Activated T-cell treated with anti-CD3 and anti-CD28 coated beads for 48 hours (primary cell): ENCODE measurements at places on chromosomes 5 and 9.

DNA sequence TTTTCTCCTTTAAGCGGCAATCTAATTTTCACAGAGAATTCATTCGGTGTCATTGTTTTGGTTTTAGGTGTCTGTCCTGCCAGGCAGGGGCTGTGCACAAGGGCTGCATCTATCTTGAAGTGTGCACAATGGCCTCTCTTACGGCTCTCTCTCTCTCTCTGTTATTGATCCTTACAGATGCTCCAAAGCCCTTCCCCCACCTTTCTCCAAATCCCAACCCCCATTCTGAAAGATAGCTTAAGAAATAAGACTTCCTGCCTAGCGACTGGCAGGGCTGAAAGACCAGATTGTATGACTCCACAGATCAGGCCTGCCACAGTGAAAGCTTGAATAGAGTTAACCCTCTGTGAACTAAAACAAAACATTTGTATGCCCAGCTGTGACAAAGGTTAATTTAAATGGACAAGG, 86.5 kb upstream of the NR5A1 start:
- no peak for DNase-seq

GRCh38 chr5:134603059-134603458, 29.6 kb downstream of the SAR1B start:
- no peak for DNase-seq

DNA sequence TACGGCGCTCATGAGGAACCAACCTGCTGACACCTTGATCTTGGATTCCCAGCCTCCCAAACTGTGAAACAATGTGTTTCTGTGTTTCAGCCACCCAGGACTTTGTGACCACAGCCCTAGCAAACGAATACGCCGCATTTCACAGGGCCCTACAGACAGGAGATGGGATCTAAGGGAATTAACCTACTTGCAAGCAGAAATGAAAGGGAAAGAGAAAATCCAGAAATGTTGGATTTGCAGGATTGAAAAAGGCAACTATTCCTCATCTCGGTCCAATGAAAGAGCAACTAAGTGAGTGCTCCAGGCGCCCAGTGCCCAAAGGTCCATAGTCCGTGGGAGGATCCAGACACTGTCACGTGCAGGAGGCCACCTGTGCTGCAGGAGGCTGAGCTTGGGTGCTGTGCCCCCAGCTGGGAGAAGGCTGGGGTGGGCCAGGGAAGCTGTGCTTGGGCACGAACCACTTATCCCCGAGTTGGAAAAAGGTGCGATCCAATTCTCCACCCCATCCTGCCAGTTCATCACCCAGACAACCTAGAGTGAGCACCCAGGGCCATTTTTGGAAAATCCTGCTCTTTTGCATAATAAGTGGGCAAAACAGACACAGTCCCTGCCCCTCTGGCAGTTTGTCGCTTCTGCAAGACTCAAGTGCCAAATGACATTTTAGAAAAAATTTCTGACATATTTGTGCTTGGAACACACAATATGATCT, 177.9 kb downstream of the C9orf50 start:
- no peak for DNase-seq

DNA sequence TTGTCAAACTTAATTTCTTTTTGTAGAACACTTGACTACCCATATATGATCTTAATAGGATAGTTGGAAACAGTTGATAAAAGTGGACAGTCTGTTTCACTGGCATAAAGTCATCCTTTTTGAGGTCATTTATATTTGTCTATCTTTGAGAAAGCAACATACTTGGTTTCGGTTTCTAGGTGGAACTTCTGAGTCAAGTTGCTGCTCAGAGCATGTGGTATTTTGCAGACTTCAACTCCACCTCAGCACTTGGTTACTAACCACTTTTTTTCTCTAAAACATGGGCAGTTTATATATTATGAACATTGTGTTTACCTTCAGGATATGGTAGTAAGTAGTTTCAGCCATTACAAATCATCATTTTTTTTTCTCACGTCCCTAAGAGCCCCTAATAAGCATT, 1749.0 kb upstream of the C9orf72 start:
- DNase-seq = no peak

DNA sequence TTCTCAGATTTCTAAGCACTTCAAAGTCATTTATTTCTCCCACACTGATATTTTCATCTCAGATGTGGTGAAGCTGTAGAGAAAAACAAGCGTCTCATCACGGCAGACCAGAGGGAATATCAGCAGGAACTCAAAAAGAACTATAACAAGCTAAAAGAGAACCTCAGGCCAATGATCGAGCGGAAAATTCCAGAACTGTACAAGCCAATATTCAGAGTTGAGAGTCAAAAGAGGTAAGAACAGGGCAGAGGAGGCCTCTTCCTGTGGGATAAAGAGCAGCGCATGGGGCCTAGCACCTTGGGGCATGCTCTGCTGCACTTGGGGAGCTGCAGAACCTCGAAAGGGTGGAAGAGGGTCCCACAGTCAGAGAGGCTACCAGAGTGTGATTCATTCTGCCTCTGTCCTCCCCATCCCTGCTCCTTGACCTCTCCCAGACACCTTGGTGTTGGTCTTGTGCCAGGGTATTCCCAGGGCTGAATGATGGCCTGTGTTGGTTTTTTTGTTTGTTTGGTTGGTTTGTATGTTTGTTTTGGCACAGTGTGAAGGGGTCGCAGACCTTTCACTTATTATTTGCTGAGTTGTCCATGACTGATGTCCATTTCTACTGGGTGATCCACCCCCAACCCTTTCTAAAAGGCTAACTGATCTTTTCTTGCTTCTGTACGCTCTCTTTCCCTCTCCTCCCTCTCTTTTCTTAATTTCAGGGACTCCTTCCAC, 248.9 kb downstream of the DOCK8 start:
- no peak for DNase-seq

DNA sequence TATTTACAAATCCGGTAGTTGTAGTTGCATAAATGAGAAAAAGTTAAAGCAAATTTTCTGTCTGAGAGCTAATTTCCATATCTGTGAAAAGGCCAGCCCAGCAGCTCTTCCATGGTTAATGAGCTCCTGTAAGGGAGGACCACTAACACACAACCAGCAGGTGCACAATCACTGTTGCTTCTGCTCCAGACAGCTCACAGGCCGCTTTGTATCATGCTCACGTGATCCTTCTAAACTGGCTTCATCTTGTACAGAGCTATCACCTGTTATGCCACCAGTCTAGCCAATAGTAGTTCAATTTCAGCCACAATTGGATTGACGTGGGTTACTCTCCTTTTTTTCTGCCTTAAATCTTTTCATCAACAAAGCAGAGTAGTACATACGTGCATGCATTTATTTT, 38.3 kb upstream of the FBXL17 start:
- no peak for DNase-seq

DNA sequence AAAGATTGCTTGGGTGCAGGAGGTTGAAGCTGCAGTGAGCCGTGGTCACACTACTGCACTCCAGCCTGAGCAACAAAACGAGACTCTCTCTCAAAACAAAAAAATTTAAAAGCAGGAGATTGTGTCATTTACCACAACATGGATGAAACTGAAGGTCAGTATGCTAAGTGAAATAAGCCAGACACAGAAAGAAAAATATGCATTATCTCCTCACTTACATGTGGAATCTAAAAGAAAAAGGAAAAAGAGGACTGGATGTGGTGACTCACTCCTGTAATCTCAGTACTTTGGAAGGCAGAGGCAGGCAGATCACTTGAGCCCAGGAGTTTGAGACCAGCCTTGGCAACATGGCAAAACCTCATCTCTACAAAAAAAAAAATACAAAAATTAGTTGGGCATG, 146.8 kb upstream of the DAPK1 start:
- no peak for DNase-seq

GRCh38 chr9:135586601-135587109, 25.1 kb downstream of the PAEP start:
- no peak for DNase-seq

DNA sequence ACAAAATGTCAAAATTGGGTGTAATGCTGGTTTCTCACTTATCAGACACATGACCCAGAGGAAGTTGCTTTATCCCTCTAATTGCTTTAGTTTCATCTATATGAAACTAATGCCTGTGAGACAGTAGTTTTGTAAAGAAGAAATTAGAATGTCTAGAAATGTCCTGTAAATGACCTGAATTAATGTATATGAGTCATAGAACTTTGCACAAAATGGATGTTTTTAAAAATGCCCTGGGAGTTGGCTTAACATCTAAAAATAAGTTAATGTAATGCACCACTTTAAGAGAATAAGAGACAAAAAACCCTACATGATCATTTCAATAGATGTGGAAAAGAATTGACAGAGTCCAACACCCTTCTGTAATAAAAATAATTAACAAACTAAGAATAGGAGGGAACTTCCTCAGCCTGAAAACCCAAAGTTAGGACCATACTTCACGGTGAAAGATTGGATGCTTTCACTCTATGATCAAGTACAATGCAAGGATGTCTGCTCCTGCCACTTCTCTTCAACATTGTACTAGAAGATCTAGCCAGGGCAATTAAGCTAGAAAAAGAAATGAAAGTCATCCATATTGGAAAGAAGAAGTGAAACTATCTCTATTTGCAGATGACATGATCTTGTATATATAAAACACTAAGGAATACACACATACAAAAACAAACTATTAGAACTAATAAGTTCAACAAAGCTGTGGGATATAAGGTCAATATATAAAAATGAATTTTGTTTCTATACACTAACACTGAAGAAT, 117.9 kb downstream of the MELK start:
- DNase-seq = no peak

DNA sequence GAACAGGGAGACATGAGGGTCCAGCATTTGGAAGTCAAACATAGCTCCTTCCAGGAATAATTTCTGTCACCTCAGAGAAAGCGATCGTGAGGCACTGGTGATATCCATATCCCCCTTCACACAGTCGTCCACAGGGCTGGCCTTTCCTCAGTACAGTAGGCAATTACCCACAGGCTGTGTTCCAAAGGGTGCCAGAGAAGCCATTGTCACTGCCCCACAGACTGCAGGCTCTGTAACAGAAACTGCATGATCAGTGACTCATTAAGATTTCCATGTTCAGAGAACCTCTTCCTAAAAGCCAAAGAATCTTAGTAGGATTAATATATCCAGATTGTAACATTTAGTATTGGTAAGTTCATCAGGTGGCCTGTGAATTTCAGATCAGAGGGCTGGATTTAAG, 127.6 kb downstream of the RPS23 start:
- DNase-seq = no peak

GRCh38 chr9:119365291-119366027, 3.8 kb downstream of the BRINP1 start:
- DNase-seq = no peak

GRCh38 chr9:78806492-78807160, 509.7 kb downstream of the PSAT1 start:
- DNase-seq = no peak

GRCh38 chr9:112348257-112349007, 15.0 kb upstream of the PTBP3 start:
- DNase-seq = peak; percentile 69

DNA sequence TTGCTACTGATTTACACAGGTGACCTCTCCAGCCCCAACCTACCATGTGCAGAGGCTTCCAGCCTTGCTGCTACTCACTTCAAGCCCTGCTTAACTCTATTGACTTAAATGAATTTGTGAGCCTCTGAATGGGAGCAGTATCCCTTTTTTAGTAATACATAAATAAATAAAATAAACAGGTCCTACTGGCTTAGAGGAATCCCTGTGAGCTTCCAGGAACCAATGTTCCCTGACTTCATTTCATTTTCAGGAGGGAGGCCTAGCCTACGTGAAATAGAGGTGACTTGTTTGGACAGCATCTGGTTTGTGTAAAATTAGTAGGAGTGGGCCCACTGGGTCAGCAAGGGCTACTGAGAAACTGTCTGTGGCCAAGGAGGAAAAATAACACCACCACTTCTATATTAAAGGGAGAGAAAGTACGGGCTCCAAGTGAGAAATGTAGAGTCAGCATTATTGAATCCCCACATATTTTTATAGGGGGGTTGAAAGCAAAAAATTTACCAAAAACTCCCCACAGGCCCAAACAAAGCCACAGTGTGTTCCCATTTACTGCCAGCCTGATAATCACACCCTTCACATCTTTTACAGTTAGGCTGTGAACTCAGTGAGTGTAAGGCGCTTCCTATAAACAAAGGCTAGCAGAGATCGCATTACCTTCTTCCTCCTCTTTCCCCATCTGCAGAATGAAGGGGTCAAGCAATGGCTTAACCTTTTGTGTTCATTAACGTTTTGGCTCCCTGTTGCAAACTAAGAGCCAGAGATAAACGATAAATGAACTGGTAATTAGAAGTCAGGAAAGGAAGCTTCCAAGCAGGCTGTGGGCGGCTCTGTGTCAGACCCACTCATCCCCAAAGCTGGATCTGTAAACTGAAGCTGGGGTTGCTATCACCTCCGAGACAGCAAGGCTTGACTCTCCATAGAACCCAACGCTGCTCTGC, 138.8 kb upstream of the LIFR start:
- no peak for DNase-seq

- DNase-seq = no peak
Observed at GRCh38 chr9:136856541-136857141, 4.5 kb downstream of the MAMDC4 start.

DNA sequence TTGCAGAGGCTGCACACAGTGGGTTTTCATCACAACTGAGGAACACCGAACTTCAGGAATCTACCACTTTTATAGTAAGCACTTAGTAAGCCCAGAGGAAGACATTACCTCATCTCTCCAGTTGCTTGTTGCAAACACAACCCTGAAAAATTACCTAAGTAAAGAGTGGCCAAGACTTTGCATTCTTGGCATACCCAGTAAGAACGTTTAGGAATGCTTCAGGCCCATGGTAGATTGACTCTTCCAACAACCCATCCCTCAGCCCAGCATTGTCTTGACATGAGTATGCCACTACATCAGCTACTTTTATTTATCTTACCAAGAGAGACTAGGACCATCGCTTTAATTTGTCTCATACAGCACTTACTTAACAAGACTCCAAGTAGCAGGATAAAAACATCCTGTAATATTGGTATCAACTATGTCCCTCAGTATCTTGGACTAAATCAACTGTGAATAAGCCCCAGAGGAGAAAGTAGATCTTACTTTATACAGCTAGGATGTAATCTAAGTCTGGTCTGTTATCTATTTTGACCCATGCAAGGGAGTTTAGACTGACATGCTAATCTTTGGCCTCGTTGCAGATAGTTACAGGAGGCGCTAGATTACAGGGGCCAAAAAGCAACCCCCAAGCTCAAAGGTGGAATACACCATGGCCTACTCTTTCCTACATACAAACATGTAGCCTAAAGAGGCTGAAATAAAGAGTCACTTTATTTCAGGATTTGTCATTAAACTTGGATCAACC, 114.9 kb downstream of the INVS start:
- DNase-seq = no peak

DNA sequence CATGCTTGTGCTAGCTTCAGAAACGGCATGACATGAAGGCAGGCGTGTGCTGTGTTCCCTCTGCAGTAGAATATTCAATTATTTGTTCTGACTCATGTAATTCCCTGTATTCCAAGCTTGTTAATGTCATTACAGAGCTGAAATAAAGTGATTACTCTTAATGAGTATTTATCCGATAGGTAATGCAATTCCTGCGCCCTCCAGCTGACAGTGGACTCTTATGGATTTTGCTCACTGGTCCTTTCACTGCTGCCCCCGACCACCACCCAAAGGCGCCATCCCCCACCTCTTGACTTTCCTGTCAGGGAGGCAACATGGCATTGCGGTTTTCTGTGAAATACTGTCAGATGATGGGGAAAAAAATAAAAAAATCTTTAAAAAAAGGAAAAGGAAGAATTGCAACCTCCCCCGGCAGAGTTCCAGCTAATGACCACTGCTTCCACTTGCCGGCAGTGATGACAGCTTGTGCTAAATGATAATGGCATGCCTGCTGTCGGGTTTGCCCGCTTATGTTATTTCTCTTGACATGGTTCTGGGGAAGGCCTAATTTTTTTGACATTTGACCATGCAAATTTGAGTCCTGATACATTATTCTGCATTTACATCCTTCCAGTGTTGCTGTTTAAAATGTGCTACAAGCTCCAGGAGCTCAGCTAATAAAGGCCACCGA, 335.3 kb upstream of the ADAMTS16 start:
- DNase-seq = no peak
